ENCODE measurements at places on chromosomes 4 and X.

DNA sequence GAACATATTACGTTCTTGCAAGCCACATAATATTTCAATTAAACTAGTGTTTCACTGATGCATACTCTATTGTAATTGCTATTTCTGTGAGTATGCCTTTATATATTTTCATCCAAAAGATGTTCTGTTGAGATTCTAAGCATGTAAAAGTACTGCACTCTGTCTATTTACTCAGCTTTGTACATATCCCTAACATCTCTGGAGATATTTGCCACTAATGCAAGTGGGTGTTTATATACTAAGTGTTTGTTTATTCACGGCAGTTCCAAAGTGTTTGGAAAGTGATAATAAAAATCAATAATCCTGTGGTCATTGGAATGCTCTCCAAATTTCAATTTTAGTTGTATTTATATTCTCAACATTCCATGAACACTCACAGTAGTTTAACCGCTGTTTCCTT is 1989.0 kb downstream of the C4orf33 start:
- DNase-seq = no peak

- DNase-seq = no peak
Observed at GRCh38 chr4:24719615-24720014, 75.8 kb upstream of the SOD3 start.

GRCh38 chrX:2967998-2968909 is 38.1 kb upstream of the ARSH start:
- DNase-seq = peak; percentile 18

DNA sequence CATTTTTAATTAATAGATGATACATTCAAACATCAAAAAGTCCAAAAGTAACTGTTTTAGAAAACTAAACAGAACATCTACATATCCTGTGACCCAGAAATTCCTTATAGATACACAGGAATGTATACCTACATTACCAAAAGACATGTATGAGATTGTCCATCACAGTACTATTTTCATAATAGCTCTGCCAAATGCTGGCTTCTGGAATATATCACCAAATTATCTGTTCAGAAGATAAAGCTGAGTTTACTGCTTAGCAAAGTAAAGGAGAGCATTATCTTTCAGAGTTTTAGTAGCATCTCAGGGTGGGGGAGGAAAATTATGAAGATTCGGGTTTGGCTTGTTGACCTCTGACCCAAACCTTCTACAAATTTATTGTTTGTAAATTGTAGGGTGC is 368.9 kb upstream of the SLC7A11 start:
- DNase-seq = no peak

GRCh38 chrX:39616098-39616729 is 481.5 kb downstream of the BCOR start:
- DNase-seq = no peak

GRCh38 chr4:76680952-76681351 is 217.0 kb downstream of the SOWAHB start:
- no peak for DNase-seq

GRCh38 chrX:153626863-153627674 is 19.9 kb upstream of the DUSP9 start:
- DNase-seq = no peak

DNA sequence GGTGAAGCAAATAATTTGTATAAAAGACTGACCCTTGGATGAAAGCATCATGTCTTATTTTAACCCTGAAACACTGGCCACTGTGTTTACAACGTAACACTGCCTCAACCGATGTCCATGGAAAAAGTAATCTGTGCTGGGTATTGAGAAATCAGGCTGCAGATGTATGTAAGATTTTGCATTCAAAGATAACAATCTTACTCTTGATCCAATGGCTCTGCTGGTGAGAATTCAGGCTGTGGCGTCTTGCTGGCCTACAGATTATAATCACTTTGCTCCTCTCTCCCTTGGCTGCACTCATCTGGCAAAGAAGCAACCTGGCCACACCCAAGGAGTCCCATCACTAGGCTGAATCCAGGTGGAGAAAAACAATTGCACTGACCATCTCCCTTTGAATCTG is 7.5 kb downstream of the ADGRA3 start:
- DNase-seq = no peak

GRCh38 chrX:1388651-1389050 is 3.3 kb downstream of the SLC25A6 start:
- no peak for DNase-seq

GRCh38 chr4:110085131-110085530 is 113.3 kb downstream of the ELOVL6 start:
- no peak for DNase-seq

GRCh38 chr4:147786531-147786930 is 54.6 kb downstream of the ARHGAP10 start:
- no peak for DNase-seq

DNA sequence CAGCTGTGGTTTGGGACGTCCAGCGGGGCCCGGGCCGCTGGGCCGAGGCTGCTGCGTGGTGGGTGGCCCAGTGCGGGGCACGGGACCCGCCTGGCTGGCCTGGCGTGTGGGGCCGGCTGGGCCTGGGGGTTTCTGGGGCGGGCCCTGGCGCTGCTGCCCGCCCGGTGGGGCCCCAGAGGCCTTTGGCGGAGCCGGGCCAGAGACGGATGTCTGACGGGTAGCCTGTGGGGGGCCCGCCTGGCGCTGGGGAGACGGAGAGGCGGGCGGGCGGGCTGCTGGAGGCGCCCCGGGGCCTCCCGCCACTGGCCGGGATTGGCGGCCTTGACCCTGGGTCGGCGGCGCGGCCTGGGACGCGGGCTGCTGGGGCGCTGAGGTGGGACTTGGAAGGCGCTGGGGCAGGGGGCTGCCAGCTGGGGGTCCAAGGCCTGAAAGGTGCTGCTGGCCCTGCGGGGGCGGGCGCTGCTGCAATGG is 8.1 kb upstream of the TIMP1 start:
- no peak for DNase-seq

Data from hippocampal formation (tissue), 2 donors.